Upper lobe of right lung (tissue), 1 donor: ENCODE measurements at places on chromosomes 6 and 20. TPM values are rescaled to one million over a fixed set of nuclear protein-coding genes. Genes with fewer than 3 reads are reported as not detected.

SIRPD gene
- 0.78 TPM for total RNA-seq

- no peak overlapping the region for H3K4me3 ChIP-seq
- no peak for DNase-seq
- H3K27me3 ChIP-seq: no peaks in the 10 kb centered on the region
- H3K4me1 ChIP-seq: peaks cover 41% of the 10 kb centered on the region
- no peaks in the 10 kb centered on the region for H3K36me3 ChIP-seq
- H3K27ac ChIP-seq: no peak overlapping the region
These were observed 151.4 kb downstream of the CEBPB start for GRCh38 chr20:50341880-50342637.

- H3K27ac ChIP-seq: no peak overlapping the region
- H3K27me3 ChIP-seq: no peaks in the 10 kb centered on the region
- H3K4me1 ChIP-seq: no peaks in the 10 kb centered on the region
- H3K36me3 ChIP-seq: no peaks in the 10 kb centered on the region
- no peak overlapping the region for H3K4me3 ChIP-seq
- DNase-seq: no peak
These were observed 201.3 kb upstream of the MOCS1 start for GRCh38 chr6:40135491-40136072.

GRCh38 chr20:25460566-25461280 lies 53.2 kb downstream of the GINS1 start:
- no peaks in the 10 kb centered on the region for H3K4me1 ChIP-seq
- H3K27ac ChIP-seq: no peak overlapping the region
- DNase-seq: no peak

IRAK1BP1 gene
- total RNA-seq: 4.3 TPM

KCNG1 gene
- total RNA-seq: not detected

- no peak overlapping the region for H3K4me3 ChIP-seq
- DNase-seq: no peak
- H3K27ac ChIP-seq: no peak overlapping the region
- H3K4me1 ChIP-seq: peaks cover 32% of the 10 kb centered on the region
These were observed 40.2 kb downstream of the ITCH start for GRCh38 chr20:34403063-34403827.

CCN2 gene
- total RNA-seq: 229 TPM

DNA sequence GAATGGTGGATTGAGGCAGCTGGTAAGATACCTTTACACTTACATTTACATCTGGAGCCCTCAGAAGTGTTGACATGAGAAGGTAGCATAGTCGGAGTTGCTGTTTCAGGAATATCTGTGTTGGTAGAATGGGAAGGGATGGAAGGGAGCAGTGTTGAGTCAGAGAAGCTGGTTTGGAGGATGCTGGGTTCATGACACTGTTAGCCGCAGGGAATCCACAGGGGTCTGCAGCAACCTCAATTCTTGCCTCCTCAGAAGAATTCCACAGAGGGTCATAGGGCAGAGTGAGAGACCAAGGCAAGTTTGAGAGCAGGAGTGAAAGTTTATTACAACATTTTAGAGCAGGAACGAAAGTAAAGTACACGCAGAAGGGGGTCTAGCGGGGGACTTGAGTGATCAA lies 536.8 kb downstream of the QKI start:
- H3K27me3 ChIP-seq: no peaks in the 10 kb centered on the region
- no peaks in the 10 kb centered on the region for H3K36me3 ChIP-seq
- no peaks in the 10 kb centered on the region for H3K4me1 ChIP-seq
- H3K27ac ChIP-seq: no peak overlapping the region

DNA sequence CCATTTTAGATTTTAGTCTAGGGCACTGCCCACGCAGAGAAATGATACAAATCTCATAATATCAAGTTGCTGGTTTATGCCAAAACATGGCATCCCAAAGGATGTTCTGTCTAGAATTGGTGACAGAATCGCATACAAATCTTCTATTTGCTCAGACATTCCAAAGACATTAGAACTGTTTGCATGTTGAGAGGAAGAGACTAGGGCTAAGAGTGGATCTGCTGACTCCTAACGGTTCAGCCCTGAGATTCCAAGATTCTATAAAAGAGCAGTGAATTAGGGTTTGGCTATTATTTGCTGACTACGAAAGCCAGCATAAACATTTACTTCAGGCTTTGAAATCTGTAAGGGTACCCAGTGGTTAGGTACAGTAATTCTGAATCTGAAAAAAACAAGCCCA lies 3.6 kb downstream of the EPB41L2 start:
- no peak for DNase-seq
- H3K27ac ChIP-seq: no peak overlapping the region
- no peaks in the 10 kb centered on the region for H3K36me3 ChIP-seq

DNA sequence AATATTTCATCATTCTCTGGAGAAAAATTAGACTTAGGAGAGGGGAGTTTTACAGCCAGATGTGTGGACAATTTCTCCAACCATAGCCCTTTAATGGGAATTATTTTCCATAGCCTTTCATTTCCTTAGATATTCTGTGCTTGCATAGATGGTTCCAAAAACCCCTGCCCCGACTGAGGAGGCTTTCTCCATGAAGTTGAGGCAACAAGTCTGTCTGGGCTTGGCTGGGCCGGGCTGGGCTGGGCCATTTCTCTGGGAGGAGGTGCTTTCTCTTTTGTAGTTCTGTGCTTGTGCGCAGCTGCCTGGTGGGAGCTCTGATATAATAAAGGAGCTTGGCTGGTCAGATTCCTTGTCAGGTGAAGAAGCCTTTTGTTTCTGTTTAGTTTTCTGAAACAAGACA lies 71.4 kb downstream of the SOBP start:
- no peak overlapping the region for H3K27ac ChIP-seq
- no peaks in the 10 kb centered on the region for H3K36me3 ChIP-seq
- no peaks in the 10 kb centered on the region for H3K27me3 ChIP-seq
- H3K4me1 ChIP-seq: no peaks in the 10 kb centered on the region
- H3K4me3 ChIP-seq: no peak overlapping the region

GRCh38 chr6:108742041-108742440 lies 106.2 kb upstream of the ARMC2 start:
- H3K36me3 ChIP-seq: no peaks in the 10 kb centered on the region
- DNase-seq: no peak
- no peaks in the 10 kb centered on the region for H3K27me3 ChIP-seq
- no peak overlapping the region for H3K4me3 ChIP-seq
- peaks cover 11% of the 10 kb centered on the region for H3K4me1 ChIP-seq

GRCh38 chr6:819122-819521 lies 126.2 kb upstream of the EXOC2 start:
- no peaks in the 10 kb centered on the region for H3K27me3 ChIP-seq
- no peak overlapping the region for H3K4me3 ChIP-seq

GRIK2 gene
- 0.38 TPM for total RNA-seq

DNA sequence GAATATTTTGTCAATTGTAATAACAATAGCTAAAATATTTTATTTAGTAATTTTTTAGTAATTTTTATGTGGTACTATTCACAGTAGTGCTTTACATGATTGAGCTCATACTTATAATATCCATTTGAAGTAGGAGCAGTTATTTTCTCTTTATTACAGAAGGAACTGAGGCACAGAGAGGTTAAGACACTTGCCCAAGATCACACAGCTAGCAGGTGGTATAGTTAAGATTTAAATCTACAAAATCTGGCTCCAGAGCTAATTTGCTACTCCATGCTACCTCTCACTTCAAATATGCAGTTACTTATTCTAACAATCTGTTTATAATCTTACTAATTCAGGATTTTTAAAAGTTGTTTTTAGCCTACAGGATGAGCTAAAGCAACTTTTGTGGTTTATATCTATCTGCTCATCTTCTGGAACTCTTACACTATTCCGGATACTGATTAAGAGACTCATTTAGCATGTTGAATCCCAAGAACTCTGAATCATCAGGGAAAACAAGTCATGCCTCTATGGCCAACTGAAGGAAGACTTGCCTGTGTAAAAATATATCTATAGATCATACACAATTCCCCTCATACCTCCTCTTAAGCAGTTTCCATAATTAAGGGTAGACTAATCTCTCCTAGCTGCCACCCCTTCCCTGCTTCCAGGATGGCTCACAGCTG lies 324.2 kb downstream of the UBE3D start:
- H3K4me1 ChIP-seq: no peaks in the 10 kb centered on the region
- DNase-seq: no peak
- H3K36me3 ChIP-seq: no peaks in the 10 kb centered on the region
- H3K4me3 ChIP-seq: no peak overlapping the region
- no peaks in the 10 kb centered on the region for H3K27me3 ChIP-seq

- no peak overlapping the region for H3K27ac ChIP-seq
- H3K27me3 ChIP-seq: no peaks in the 10 kb centered on the region
- peak overlapping the region; percentile 99 for H3K4me3 ChIP-seq
- peaks cover 24% of the 10 kb centered on the region for H3K4me1 ChIP-seq
These were observed 1.3 kb downstream of the ATRN start for GRCh38 chr20:3472105-3472504.

DNA sequence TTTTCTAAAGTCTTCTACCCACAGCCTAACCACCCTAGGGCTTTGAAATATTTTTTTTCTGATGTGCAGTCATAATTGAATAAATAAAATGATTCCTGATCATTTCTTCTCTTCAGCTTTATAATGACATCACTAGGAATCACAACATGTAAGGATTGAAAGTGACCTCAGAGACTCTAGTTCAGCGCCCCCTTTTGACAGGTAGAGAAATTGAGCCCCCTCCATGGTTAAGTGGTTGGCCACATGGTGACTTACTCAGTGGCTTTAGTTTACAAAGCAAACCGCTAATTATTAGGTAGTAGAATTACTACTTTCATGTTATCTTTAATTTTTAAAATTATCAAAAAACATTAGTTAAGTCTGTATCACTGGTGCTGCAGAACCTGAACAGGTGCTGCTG lies 13.3 kb upstream of the SLC2A12 start:
- no peak overlapping the region for H3K27ac ChIP-seq
- H3K4me1 ChIP-seq: no peaks in the 10 kb centered on the region
- H3K27me3 ChIP-seq: no peaks in the 10 kb centered on the region
- no peaks in the 10 kb centered on the region for H3K36me3 ChIP-seq

ARMH2 gene
- total RNA-seq: not detected

GRCh38 chr20:1933465-1933870 lies 38.3 kb downstream of the SIRPA start:
- no peak overlapping the region for H3K27ac ChIP-seq
- no peak overlapping the region for H3K4me3 ChIP-seq
- H3K4me1 ChIP-seq: peaks cover 17% of the 10 kb centered on the region
- no peak for DNase-seq
- peaks cover 6% of the 10 kb centered on the region for H3K36me3 ChIP-seq
